ENCODE measurements at places on chromosomes 4 and X.

- DNase-seq: no peak
These were observed 106.3 kb downstream of the USP46 start for GRCh38 chr4:52552778-52553177.

DNA sequence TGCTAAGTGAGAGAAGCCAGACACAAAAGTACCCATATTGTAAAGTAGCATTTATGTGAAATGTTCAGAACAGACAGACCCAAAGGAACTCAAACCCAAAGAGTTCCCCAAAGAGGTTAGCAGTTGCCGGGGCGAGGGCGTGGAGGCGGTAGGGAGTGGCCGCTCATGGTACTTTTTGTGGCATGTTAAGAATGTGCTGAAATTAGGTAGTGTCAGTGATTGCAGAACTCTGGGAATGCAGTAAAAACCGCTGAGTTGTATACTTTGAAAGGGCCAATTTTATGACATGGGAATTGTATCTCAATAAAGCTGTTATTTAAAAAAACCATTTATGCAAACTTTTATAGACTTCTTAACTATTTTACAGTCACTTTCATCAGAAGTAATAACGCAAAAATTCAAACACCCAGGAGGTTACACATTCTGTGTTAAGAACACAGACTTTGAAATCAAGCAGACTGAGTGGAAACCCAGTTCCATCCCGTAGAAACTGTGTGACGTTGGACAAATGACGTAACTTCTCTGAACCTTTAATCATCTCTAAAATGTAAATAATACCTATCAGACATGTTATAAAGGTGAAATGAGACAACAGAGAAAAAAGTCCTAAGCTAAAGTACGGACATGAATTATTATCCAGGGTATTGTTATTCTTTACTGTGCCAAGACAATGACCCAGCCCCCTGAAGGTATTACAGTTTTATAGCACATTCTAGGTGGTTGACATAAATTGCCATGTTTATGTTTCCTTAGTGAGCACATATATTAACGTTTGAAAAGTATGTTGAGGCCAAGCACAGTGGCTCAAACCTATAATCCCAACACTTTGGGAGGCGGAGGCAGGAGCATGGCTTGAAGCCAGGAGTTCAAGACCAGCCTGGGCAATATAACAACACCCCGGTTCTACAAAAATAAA, 19.7 kb downstream of the ZFP42 start:
- no peak for DNase-seq

GRCh38 chrX:1750267-1750666, 135.4 kb downstream of the ASMT start:
- DNase-seq: no peak

GRCh38 chrX:104282166-104282725, 27.5 kb upstream of the ESX1 start:
- no peak for DNase-seq

GRCh38 chr4:184889666-184890335, 64.0 kb upstream of the ACSL1 start:
- DNase-seq: no peak

DNA sequence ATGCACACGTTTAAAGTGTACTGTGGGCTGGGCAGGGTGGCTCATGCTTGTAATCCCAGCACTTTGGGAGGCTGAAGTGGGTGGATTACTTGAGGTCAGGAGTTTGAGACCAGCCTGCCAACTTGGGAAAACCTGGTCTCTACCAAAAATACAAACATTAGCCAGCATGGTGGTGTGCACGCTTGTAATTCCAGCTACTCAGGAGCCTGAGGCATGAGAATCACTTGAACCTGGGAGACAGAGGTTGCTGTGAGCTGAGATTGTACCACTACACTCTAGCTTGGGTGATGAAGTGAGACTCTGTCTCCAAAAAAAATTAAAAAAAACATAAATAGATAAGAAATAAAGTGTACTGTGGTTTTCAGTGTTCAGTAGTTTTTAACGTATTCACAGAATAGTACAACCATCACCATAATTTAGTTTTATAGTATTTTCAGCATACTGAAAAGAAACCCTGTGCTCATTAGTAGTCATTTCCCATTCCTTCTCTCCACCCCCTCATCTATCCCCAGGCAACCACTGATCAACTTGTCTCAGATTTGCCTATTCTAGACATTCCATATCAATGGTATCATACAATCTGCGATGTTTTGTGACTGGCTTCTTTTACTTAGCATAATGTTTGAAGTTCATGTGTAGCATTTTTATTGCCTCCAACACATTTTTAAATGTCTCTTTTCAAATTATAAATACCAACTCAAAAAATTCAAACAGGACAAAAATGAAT, 19.1 kb downstream of the SLAIN2 start:
- no peak for DNase-seq

- no peak for DNase-seq
These were observed 5.9 kb upstream of the STIM2 start for GRCh38 chr4:26854701-26855100.

- no peak for DNase-seq
These were observed 3.8 kb downstream of the SH3D19 start for GRCh38 chr4:151321586-151321985.

DNA sequence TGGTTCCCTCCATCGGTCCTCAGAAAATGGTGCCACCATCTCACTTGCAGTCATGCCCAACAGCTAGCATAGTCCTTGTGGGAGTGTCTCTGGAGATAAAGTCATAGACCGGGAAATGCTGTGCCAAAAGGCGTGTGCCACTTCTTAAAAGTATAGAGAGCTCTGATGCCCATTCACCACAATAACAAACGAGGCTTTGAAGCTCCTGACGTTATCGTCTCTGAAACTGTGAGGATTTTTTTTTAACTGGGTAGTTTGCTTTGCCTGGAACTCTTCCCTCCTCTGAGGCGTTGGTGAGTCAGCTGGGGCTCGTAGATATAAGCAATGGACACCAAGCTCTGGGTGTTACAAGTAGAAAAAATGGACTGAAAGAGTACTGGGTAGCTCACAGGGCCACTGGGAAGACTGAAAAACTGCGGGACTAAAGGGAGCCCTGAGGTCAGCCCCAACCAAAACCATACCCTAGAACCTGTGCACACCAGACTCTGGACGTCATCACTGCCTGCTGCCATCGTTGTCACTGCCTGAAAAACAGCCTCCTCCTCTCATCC, 89.4 kb upstream of the TRIM2 start:
- DNase-seq: peak; percentile 36

GRCh38 chr4:151143162-151143561, 43.7 kb downstream of the RPS3A start:
- DNase-seq: no peak

DNA sequence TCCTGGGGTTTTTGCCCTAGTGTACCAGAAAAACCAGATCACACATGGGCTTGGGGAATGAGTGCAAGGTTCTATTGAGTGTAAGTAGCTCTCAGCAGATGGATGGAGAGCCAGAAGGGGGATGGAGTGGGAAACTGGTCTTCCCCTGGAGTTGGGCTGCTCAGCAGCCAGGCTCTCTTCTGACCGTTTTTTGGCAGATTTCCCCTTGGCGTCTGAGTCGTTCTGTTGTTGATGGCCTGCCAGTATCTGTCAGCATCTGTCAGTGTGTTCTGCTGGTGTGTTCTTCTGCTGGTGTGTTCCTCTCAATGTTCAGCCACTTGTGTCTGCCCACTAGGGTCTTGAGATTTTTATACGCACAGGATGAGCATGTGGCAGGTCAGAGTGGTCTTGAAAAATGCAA, 633.9 kb upstream of the CPEB2 start:
- no peak for DNase-seq

GRCh38 chrX:48894891-48895290, 2.7 kb downstream of the TIMM17B start:
- DNase-seq: no peak

- no peak for DNase-seq
These were observed 139.9 kb upstream of the ZIC3 start for GRCh38 chrX:137425986-137426385.

Measured in activated CD8-positive, alpha-beta memory T cell treated with anti-CD3 and anti-CD28 coated beads for 1 hour (primary cell).